ENCODE measurements at places on chromosomes 6 and 20.
A peak's percentile ranks its signal among the peaks of the same experiment; 100 is the strongest.

GRCh38 chr6:80316686-80317231 lies 210.3 kb downstream of the BCKDHB start:
- peak; percentile 46 for DNase-seq

GRCh38 chr20:4767084-4767483 lies 45.4 kb downstream of the PRND start:
- no peak for DNase-seq

DNA sequence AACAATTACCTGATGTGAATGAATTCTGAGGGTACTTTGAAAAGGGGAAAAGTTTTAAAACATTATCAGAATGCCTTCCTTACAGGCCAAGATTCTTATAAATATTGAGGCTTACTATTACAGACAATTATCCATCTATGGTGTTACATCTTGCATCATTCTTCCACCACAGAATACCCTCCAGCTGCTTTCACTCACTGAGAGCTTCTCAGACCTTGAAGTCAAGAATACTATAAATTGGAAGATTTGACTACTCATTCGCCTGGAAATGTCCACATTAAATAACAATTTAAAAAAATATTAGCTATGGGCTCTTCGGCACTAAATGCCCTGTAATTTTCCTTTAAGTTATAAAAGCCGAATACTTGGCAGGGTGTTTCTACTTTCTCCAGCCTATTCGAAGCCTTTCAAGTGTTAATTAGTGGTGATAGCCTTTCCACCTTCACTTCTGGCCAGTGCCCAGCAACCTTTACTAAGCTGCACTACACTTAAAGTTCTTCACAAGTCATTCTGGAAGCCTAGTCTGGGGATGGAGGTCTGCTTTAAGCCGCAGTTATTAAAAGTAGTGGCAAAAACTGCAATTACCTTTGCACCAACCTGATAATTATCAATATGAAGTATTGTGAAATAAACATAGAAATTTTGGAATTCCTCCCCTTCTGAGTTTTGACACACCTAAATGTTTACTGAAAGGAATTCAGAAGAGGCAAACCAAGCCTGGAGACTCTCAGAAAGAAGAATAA lies 100.9 kb downstream of the BMP5 start:
- no peak for DNase-seq

- DNase-seq, result no peak
These were observed 136.1 kb downstream of the SLC24A3 start for GRCh38 chr20:19348582-19348981.

Measured in brain (organoid and tissue), 16 donors.